Smooth muscle cell of the brain vasculature (primary cell): ENCODE measurements at places on chromosomes 12 and 14.

DNA sequence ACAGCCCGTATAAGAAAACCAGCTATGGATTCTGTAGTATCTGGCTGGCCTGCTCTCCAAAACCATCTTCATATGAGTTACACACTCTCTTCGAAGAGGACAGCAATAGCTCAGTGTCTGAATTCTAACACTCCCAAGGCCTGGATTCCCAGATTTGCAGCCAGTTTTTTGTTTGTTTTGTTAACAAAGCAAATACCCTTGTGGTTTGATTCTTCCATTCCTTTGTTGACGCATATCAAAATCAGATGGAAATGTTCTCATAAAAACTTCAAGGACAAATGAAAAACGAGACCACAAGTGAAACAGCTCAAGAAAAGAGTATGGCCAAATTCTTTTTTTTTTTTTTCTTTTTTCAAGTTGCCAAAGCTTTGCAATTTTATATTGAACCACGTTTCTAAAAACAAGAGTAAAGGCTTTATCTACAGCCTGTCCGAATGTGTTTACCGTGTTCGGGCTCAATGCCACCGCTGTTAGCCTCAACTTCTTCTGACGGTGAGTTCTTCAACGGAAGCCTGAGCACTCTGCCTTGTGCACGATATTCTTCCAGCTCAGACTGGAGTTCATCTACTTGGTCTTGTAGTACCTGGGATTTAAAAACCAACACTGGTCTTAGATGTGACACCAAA, 67.5 kb downstream of the NIN start:
- peak; percentile 66 for DNase-seq

GRCh38 chr12:104201238-104202001, 14.2 kb upstream of the TXNRD1 start:
- DNase-seq = no peak

DNA sequence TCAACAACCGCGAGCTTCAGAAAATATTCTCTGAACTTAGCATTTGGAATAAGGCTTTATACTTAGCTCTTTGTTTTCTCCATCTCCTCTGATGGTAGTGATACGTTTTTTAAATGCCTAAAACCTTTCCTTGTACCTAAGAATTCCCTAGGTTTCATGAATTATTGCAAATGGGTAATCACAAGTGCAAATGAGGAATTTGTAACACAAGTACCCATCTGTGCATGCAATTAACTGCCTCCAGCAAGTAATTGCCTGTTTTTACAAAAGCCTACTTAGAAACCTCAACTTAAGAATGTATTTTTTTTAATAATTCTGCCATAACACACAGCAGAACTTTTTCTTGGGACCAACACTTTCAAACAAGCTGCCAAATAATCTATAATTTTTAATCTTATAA, 149.2 kb downstream of the PHLDA1 start:
- DNase-seq = no peak

DNA sequence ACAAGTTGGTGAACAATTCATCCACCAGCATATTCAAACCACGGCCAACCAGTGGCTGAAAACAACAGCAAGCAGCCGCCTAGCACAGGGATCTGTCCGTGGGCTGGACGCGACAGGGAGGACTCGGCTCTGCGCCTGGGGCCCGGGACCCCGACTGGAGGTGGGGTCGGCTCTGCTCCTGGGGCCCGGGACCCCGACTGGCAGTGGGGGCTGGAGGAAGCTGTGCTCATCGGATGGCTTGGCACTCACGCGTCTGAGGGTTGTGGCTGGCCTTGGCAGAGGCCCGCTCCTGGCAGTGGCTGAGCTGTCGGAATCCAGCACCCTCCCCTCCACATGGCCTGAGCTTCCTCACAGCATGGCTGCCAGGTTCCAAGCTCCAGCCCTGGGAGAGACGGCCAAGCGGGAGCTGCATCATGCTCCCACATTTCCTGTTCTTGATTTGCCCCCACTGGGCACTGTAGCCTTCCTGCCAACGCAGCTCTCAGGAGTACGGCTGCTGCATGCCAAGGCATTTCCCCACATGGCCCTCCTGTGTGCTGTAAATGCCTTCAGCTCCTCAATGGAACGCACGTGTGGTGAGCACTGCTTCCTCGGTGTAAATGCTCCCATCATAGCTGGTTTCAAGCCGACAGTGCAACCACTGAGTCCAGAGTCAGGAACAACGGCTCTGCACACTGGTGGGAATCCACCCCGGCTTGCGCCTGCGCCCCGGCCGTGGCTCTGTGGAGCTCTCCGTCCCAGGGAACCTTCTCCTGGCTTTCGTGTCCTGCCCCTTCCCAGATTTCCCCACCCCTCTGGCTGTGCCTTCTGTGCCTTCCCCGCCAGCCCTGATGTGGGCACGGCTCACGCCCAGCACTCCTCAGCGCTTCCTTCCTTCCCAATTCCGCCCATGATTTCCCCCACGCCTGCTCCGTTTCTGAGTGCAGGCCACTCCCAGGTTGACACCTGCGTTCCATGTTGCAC, 7.3 kb upstream of the GALNT9 start:
- no peak for DNase-seq

DNA sequence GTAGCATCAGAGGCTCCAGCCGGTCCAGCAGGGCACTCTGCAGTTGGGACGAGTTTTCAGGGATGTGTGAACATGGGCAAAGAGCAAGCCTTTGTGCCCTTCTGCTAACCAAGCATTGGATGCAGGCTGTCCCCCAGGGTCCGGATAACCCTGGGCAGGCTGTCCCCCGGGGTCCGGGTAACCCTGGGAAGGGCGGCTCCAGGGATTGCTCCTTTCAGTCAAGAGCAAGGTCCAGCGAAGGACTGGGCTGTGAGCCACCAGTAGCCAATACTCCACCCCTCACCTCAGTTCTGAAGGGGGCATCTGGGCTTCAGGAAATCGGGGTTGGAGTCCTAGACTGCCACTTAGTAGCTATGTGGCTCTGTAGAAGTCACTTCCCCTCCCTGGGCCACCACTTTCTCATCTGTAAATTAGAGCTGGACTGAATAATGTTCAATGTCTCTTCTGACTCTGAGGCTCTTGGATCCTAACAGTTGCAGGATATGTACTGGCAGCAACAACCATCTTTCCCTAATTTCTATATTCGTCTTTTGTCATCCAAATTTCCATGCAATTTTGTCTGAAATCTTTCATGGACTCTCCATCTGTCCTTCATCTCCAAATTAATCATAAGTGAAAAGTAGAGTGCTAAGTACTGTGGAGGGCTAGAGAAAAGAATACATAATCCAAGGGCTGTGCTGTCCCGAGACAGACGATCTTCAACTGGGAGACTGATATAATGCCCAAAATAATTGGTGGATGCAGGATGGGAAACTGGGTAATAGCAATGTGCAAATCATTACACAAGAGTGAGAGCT, 137.4 kb upstream of the NTF3 start:
- DNase-seq = no peak

GRCh38 chr12:3646561-3647241, 106.2 kb downstream of the CRACR2A start:
- no peak for DNase-seq

DNA sequence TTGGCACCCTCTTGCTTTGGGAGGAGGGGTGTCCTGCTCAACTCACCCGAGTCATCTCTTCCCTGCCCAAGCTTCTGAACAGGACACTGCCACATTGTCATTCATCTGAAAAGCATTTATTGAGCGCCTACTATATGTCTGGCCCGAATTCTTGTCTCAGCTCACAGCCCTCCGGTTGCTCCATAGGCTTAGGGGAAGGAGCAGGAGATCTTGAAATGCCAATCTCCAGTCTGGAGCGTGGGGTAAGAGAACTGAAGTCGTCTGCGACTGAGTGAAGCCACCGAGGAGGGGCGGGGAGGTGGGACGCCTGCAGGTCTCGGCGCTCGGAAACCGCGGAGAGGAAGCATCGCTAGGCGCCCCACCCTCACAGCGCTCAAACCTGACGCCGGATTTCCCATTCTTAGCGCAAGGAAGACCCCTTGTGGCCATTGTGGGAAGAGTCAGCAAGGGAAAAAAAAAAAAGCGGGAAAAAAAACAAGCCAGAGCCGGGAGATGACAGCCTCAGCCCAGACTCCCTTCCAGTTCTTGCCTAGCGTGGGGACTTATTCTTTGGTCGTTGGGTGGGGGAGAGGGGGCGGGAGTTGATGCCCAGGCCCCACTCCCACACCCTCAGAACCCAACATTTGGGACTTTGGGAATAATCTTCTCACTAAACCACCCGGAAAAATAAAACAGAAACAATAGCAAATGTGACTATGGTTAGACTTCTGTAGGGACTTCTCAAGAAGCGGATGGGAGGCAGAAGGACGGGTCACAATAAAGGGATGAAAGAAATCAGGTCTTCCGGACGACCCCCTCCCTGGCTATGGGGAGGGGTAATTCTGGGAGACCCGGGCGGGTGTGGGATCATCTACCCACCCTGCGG, 28.2 kb upstream of the SMUG1 start:
- DNase-seq = peak; percentile 54

DNA sequence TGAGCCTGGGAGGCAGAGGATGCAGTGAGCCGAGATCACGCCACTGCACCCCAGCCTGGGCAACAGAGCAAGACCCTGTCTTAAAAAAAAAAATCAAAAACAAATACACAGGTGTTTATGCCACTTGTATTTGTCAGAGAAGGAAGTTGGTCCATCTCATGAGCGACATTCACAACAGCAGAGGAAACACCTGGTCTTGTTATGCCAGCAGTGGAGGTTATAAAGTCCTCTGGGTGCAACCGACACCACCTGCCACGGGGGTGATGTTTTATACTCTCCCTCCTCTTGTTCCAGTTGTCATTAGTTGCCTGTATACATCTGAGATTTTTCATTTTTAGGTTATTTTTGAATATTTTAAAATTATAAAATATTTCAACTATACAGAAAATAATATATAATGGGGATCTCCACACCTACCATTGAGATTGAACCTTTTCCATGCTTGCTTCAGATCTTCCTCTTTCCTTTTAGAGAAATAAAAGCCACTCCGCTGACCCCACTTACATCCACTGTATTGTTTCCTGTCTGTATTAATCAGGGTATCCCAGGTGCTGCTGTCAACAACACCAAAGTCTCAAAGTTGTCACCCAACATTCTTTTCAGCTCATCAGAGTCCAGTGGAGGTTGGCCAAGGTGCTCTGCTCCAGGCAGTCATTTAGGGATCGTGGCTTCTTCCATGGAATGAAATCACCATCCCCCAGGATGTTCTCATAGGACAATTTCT, 65.1 kb downstream of the RNFT2 start:
- no peak for DNase-seq

DNA sequence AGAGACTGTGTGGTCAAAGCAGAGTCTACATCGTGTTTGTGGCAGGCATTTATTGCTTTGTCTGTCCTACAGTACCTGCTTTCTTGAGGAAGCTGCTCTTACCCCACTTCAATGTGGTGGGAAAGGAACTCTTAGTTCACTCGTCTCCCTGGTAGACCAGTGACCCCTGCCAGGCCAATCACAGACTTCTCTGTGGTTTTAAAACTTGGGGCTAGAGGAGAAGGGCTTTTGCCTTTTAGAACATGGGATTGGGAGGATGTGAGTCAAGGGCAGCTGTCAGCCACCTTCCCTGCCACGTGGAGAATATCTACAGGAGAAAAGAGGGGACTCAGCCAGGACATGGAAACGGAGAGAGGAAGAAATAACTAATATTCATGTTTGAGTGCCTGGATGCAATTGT, 36.8 kb upstream of the TMED10 start:
- no peak for DNase-seq

- no peak for DNase-seq
Observed at GRCh38 chr12:4472046-4472445, 26.4 kb upstream of the FGF6 start.

- DNase-seq = no peak
Observed at GRCh38 chr12:11746940-11747716, 97.7 kb downstream of the ETV6 start.

GRCh38 chr14:89660166-89660565, 243.1 kb upstream of the FOXN3 start:
- no peak for DNase-seq

GRCh38 chr12:131141514-131141913, 187.8 kb downstream of the ADGRD1 start:
- no peak for DNase-seq

DNA sequence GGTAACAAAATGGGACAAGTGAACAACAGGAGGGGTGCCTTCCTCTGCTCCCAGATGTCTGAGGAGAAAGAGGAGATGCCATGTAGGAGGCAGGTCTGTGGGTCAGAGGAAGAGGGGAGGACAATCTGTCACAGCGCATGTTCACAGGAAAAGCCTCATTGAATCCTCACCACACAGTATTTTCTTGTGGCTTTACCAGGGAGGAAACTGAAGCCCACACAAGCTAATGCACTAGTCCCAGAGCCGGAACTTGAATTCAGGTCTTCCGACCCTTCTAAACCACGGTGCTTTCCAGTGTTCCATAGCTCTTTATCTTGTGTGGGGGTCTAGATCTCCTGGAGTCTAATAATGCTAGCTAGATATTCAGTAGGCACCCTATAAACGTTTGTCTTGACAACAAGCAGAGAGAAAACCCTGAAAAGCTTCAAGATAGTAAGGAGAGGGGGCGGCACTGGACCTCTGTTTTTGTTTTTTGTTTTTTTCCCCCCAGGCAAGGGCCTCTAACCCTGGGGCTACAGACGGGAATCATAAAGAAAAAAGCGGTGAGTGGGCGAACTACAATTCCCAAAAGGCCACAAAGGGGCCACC, 371 bp upstream of the SHMT2 start:
- no peak for DNase-seq

- DNase-seq = no peak
Observed at GRCh38 chr12:53860426-53861345, 77.9 kb upstream of the HOXC13 start.

DNA sequence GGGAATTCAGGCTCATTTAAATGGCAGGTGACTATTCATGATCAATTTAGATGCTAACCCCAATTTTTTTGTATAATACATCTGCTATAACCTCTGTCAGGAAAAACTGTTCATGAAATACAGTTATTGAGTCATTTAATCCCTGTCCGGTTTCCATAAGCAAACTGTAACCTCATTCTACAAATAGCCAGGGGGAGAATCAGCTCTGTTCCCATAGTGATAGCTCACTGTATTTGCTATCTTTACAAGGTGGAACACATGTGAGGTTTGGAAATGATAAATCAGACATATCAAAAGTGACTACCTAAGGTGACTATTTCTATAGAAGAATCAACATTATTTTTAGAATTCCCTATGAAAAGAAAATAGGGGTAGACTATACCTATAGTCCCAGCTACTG, 38.6 kb upstream of the VPS33A start:
- DNase-seq = no peak

DNA sequence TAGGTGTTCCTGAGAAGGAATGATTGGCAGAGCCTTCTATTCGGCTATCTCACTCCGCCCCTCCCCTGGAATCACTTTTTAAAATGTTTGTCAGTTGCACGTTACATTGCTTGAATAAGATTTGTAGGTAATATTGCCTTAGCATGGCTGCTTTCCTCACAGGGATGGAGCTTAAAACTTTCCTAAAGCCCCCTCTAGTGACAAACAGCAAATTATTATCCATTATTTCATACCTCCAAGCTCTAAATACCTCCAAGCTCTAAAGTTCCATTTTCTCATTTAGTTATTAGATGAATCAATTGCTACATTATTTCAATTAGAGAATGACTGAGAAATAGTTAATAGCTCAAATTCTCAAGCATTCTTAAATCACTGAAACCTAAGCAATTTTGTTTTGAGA, 5.1 kb upstream of the SPATA7 start:
- DNase-seq = no peak
